ENCODE measurements at places on chromosomes 16 and 17.

DNA sequence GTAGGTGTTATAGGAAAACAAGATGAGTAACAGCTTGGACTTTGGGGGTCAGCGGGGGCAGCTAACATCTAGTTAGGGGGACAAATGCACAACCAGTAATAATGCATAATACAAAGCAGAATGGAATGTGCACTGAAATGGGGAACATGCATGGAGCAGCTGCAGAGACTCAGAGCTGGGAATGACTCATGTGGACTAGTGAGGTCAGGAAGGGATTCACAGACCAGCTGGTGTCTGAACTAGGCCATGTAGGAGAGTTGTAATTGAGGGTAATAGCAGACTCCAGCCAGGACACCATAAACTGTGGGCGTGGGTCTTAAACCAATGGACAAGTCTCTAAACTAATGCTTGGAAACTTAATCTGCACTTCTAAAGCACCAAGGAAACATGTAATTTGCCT lies 176.8 kb upstream of the ASIC2 start:
- DNase-seq, result no peak

DNA sequence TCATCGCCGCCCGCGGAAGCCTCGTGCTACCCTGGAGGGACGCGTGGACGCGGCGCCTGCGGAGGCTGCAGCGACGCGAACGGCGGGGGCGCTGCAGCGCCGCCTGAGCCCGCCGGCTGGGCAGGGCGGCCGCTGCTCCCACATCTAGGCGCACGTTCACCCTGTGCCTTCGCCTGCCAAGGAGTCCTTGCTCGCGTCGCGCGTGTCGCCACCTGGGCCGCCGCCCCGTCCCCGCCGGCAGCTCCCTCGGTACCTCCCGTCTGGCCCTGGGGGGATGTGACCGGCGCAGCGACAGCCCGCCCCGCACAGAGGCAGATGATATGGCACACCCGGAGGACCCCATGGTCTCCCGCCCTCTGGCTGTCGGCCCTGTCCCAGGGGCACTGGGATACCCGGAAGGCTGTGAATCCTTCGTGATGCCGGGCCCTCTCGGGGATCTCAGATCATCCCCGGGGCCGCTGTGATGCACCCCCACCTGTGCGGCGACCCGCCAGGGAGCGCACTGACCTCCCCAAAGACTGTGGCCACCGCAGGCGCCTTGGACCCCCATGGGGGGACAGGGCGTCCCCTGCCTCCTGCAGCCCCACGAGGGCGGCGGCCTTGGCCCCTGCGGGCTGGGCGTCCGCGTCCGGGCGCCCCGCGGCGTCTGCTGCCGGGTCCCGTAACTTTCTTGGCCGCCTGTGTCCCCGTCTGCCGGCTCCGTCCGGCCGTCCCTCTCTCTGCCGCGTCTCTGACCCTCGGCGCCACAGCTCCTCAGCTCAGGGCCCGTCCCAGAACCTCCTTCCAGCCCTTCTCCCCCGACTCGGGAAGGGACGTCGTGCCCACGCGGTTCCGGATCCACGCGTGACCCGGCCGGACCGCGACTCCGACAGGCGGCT lies 689 bp upstream of the TBC1D24 start:
- DNase-seq, result no peak

DNA sequence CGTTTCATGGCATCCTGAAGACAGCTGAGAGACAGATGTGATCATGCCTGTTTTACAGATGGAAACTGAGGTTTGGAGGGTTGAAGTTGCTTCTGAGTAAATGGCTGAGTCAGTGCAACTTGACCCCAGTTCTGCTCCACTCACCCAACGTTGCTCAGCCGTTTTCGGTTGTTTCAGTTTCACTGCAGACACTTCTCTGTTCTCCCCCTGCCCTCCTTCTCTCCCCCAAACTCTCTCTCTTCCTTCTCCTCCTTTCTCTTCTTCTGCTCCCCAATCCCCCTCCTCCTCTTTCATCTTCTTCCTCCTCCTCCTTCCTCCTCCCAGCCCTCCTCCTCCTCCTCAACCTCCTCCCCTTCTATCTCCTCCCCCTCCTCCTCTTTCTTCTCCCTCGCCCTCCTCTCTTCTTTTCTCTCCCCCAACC lies 9.4 kb upstream of the CEP20 start:
- DNase-seq, result peak; percentile 27

DNA sequence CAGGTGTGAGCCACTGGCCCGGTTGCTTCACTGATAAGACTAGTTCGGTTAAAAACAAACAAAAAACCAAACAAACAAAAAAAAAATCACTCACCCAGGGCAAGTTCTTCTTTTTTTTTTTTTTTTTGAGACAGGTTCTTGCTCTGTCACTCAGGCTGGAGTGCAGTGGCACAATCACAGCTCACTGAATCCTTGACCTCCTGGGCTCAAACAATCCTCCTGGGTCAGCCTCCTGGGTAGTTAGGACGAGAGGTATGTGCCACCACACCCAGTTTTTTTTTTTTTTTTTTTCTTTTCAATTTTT lies 119.5 kb upstream of the CORO6 start:
- DNase-seq, result no peak

DNA sequence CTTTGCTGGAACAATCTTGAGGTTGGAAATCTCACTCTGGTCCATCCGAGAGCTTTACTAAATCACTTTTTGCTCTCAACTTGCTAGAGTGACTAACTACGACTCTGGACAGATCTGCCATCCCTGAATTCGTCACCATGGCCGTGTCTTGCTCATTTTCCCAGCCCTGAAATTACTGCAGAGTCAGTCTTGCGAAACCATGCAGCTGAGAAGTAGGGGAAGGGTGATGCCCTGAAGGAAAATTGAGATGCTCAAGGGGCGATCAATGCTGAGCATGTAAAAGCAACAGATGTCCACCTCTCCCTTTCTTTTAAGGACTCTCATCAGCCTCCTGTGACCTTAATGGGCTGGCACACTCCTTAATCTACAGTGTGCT lies 18.8 kb downstream of the PCTP start:
- no peak for DNase-seq

GRCh38 chr16:27328937-27329336 lies 15.2 kb downstream of the IL4R start:
- DNase-seq, result no peak

GRCh38 chr16:68646953-68647659 lies 2.0 kb downstream of the CDH3 start:
- DNase-seq, result peak; percentile 13

DNA sequence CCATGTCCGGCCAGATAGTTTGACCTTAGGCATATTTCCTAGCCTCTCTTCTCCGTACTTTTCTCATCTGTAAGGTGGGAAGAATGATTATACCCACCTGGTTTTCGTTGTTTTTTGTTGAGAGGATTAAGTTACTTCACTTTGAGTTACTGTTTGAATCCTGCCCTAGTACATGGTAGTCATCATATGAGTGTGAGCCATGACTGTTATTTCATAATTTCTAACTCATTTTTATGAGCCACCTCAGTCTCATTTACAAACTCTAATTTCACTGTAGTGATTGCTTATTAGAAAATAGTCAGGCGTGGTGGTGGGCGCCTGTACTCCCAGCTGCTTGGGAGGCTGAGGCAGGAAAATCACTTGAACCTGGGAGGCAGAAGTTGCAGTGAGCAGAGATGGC lies 45.1 kb downstream of the YPEL2 start:
- no peak for DNase-seq

GRCh38 chr16:86354641-86355513 lies 155.4 kb upstream of the FOXF1 start:
- no peak for DNase-seq

- DNase-seq, result no peak
These were observed 72.7 kb downstream of the OMG start for GRCh38 chr17:31224366-31224765.

GRCh38 chr16:85316944-85317343 lies 204.7 kb upstream of the CIBAR2 start:
- DNase-seq, result no peak
